NCI-H1417 (cell line): ENCODE measurements at places on chromosomes 4 and X.

GRCh38 chr4:113468165-113469022 is 293.1 kb downstream of the CAMK2D start:
- DNase-seq = no peak

DNA sequence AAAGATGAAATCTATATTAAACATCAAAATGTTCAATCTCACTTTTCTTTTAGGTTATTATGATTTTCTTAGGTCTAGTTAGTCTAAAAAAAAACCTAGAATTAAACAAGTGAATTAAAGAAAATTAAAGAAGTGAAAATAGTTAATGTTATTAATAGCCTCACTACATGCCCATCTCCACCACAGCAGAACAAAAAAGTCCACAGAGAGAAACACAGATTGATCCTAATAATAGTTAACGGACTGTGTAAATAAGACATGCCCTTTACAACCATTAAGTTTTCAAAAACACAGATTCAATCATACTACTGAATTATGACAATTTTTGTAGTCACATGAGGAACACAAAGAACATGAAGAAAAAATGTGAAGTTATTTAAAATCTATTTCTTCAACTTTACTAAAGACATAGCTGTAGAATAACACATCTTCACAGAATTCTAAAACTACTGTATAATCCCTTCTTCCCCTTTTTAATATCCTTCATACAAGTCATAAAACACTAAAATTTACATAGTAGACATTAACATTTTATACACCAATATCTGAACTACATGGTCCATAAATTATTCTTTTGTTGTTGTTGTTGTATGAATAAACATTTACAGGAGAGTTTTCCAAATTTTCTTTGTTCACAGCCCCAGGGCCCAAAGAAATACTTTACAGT is 15.3 kb downstream of the HELQ start:
- no peak for DNase-seq

GRCh38 chr4:5448221-5448620 is 260.1 kb downstream of the EVC2 start:
- no peak for DNase-seq

DNA sequence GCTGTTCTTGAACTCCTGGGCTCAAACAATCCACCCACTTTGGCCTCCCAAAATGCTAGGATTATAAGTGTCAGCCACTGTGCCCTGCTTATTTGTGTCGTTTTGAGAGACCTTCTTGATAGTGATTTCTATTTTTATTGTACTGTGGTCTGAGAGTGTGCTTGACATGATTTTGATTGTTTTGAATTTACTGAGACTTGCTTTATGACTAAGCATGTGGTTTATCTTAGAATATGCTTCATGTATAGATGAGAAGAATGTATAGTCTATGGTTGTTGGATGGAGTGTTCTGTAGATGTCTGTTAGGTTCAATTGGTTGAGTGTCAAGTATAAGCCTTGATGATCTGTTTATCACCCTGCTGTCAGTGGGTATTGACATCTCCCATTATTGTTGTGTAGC is 789.3 kb downstream of the IL1RAPL1 start:
- no peak for DNase-seq

DNA sequence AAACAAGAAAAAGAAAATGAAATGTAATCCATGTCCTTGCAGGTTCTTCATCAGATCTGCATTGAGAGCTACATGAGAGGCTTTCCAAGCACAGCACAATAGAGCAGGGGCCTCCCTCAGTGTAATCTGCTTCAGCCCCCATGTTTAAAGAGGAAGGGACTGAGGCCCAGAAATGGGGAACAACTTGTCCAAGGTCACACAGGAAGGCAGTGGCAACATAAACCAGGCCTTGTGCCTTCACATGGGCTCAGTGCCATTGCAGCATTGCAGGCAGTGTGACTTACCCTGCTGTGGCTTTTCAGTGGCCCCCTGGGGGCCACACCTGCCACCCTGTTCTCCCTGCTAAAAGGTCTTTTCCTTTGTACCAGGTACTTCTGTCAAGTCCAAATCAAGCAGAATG is 20.9 kb upstream of the CD99L2 start:
- DNase-seq = no peak

DNA sequence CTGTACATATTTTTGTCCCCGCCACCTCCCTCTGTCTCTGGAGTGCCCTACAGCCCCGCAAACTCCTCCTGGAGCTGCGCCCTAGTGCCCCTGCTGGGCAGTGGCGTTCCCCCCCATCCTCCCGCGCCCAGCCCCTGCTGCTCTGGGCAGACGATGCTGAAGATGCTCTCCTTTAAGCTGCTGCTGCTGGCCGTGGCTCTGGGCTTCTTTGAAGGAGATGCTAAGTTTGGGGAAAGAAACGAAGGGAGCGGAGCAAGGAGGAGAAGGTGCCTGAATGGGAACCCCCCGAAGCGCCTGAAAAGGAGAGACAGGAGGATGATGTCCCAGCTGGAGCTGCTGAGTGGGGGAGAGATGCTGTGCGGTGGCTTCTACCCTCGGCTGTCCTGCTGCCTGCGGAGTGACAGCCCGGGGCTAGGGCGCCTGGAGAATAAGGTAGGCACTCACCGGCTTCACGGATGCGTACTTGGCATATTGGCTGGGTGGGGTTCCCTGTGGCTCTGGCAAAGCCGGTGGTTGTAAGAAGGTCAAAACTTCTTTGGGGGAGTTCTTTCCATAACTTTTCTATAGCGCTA is 653 bp downstream of the HHIP start:
- no peak for DNase-seq

DNA sequence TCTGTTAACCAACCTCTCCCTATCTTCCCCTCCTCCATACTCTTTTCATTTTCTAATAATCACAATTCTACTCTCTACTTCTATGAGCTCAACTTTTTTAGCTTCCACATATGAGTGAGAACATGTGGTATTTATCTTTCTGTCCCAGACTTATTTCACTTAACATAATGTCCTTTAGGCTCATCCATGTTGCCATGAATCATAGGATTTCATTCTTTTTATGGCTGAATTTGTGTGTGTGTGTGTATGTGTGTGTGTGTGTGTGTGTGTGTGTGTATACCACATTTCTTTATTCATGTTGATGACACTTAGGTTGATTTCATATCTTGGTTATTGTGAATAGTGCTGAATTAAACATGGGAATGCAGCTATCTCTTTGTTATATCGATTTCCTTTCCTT is 37.4 kb downstream of the RUFY3 start:
- no peak for DNase-seq

DNA sequence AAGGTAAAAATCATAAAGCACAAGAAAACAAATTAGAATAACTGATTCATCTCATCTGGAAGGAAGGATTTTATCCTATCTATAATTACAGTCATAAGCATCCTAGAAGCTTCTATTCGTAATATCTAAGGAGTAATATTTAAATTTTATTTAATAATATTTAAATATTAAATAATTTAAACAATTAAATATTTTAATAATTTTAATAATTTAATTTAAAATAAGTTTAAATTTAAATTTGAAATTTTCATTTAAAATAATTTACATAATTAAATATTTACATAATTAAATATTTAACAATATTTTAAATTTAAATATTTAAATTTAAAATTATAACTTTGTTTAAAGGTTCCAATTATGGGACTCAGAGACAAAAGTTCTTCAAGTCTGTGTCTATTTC is 127.5 kb upstream of the GK2 start:
- DNase-seq = no peak

GRCh38 chr4:177376024-177376423 is 66.2 kb downstream of the AGA start:
- DNase-seq = no peak

- DNase-seq = no peak
Observed at GRCh38 chrX:155888139-155888538, 7.0 kb downstream of the VAMP7 start.

GRCh38 chrX:69503228-69503781 is 821 bp upstream of the NALF2 start:
- peak; percentile 1 for DNase-seq

DNA sequence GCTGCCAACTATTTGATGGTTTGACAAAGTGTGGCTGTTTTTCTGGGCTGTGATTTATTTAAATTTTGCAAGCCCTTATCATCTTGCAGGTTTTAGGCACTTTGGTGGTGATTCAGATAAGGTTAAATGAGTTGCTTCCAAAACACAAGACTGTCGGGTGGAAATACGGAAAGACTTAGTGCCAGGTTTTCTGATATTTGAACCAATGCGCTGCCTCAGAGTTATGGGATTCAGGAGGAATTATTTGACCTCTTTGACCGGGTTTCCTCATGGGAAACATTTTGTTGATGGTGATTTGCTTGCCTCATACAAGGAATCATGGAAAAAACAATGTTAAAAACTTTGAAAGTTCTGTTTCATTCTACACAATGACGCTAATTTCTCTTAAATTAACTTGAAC is 136.1 kb upstream of the MAP9 start:
- DNase-seq = no peak

GRCh38 chrX:133575501-133576136 is 160.3 kb upstream of the GPC4 start:
- DNase-seq = no peak

- DNase-seq = no peak
Observed at GRCh38 chr4:116469582-116469981, 615.8 kb downstream of the TRAM1L1 start.

DNA sequence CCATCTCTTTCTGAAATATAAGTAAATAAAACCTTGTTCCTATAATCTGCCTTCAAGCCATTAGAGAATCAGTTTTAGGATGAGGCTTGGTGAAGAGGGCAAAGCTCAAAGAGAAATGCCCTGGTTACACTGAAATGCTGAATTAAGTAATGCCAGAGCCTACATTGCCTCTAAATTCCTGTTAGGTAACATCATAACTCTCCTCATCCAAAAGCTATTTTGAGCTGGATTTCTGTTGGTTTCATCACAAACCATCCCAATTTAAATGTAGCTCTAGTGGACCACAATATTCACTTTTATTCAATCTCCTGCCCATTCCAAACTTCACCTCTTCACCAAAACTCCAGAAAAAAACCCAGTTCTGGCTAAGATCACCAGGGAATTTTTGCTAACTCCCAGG is 1319.7 kb upstream of the TENM3 start:
- DNase-seq = no peak

GRCh38 chr4:131081069-131081468 is 1985.1 kb downstream of the C4orf33 start:
- DNase-seq = no peak

DNA sequence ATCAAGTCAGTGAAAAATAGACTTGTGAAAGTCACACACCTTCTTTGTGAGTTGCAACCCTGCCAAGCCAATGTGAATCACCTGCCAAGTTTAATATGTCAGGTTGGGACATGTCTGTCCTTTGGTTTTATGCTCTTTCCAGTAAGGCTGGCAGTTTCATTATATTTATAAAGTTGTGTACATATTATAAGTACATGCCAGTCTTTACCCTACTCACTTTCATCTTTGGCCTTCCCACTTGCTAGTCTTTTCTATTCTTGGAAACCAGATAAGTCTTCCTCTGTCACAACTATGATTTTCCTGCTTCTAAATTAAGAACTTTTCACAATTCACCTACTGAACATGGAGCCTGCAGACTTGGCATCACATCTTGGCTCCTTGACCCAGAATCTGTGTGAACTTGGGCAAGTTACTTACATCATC is 680.7 kb upstream of the BOD1L1 start:
- DNase-seq = no peak

GRCh38 chr4:13656569-13657405 is 29.3 kb upstream of the BOD1L1 start:
- peak; percentile 54 for DNase-seq

DNA sequence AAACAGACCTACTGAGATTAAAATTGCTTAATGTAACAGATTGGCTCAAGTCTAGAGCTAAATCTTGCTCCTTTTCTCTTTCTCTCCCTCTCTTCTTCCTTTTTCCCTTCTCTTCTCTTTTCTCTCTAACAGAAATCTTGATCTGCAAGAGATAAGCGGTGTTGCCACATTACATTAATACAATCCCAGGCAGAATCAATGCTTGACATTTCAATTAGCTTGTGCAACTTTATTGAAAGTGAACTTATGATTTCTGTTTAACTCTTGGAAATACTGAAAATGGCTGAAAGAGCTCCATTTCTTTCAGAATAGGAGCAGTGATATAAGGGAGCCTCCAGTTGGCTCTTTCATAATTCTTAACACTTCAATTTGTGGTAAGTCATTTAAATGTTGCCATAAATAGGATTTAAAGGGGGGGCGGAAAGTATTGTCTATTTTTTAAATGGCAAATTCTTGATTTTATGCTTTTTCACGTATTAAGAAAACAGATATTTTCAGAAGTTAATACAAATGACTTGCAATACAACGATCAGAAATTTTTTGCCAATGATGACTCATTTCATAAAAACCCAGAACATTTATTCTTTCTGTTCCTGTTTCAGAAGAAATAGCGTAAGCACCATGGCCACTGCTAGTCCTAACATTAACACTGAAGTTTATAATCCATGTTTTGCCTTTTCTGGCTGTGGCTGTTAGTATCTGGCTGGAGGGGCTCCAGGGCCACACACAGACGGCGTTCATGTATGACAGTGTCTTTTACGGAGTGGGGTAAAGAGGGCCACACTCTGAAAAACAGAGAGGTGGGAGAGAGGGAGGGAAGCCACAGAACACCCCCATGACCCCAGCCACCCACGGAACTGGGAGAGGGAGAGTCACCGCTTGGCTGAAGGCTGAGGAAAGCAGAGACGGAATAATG is 115.7 kb upstream of the FAT1 start:
- DNase-seq = no peak

DNA sequence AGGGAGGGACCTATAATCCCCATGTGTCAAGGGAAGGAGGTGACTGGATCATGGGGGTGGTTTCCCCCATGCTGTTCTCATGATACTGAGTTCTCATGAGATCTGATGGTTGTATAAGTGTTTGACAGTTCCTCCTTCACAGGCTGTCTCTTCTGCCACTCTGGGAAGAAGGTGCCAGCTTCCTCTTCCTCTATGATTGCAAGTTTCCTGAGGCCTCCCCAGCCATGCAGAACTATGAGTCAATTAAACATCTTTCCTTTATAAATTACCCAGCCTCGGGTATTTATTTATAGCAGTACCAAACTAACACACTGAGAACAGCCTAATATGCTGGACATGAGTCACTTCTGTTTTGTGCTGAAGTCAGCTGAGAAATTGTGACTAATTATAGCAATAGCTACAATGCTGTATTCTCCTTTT is 656.9 kb upstream of the CPEB2 start:
- DNase-seq = no peak

DNA sequence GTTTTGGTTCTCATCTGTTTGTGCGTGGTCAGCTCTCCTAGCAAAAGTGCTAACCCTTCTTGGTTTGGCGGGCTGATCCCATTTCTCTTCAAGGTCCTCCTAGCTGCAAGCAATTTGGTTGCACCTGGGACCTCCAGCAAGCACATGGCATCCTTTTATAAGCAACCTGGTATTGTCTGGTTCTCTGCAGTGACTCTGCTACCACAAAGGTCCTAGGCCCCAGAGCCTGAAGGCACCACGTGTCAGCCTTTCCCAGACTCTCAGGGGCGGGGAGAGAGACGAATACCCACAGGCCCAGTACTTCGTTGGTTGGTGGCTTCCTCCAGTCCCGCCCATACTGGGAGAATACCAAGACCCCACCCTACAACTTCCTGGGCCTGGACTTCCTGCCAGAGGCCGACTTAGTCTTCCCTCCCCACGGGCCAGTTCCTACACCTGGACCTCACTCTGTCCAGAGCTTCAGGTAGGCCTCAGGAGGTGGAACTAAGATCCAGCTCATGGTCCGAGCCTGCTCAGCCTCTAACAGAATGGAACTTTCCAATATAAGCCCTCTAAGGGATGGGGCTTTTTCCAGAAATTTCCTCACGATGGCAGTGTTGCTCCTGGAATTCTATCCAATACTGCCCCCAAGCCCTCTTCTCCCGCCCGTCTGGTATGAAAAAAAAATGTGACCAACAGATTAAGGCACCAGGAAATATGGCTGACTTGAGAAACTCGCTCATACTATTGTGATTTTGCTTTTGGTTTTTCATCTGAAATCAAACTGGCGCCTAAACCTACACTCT is 192.5 kb upstream of the STK26 start:
- DNase-seq = peak; percentile 98
